ENCODE measurements at places on chromosomes 6 and 20.
A peak's percentile ranks its signal among the peaks of the same experiment; 100 is the strongest.

GRCh38 chr6:150929416-150929815 lies 63.9 kb downstream of the MTHFD1L start:
- DNase-seq: no peak

DNA sequence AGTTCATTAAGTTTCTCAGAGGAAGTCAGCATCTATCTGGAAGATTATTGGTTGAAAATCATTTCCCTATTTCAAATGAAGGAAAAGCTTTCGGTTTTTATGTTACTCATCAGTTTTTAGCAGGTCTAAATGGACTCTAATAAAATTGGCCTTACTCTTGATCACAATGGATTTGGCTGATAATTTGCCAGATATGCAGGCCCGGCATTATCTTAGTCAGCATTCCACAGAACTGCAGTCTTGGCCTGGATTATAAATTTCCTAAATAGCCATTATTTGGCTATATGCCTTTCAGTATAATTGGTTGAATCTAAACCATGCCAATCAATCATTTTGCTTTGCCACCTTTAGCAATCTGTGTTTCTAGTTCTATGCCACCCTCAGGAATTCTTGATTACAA lies 91.7 kb upstream of the KCNQ5 start:
- no peak for DNase-seq

- no peak for DNase-seq
These were observed 148.8 kb downstream of the LRFN2 start for GRCh38 chr6:40438246-40438887.

DNA sequence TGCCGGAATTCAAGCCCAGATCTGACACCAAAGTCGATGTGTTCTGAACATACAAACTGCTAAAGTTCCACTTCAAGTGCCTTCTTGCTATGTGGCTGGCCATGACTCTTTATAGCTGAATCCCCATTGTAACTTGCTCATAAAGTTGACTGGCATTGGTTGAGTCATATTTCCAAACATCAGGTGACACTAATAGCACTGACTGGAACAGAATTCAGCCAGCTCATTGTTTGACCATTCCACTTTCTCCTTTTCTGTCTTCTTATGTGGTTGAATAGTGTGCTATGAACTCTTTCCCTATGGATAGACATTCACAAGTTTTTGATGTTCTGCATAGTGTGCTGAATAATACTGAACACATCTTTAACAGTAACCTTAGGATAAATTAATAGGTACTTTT lies 266.2 kb upstream of the ZFP64 start:
- no peak for DNase-seq

DNA sequence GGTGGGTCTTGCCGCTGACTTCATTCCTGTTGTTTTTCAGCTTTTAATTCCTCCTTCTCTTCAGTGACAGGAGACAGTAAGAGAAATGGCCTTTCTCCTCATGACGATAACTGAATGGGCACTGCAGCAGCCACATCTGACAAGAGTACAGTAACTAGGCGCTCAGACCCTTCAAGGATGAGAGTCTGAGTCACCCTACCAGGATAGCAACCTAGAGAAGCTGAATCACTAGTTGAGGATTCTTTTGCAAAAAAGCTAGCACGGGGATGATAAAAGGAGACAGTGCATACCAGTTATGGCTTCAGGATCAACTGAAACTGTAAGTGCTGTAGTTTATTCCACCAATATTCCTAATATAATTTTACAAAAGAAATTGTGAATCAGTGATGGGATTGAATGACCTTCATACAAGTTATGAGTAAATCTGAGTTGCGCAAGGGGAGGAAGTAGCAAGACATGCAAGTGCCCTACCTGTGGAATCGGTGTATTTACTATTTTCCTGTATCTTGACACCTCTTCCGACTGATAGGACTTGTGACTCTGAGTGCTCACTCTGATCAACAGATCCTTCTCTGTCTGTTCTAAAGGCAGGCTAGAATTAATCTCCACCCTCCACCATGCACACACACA lies 161.8 kb upstream of the GRIK2 start:
- DNase-seq: no peak

- no peak for DNase-seq
These were observed 7.3 kb upstream of the RIMS1 start for GRCh38 chr6:71879016-71879415.

- no peak for DNase-seq
These were observed 31.7 kb upstream of the OSTM1 start for GRCh38 chr6:108106261-108106660.

- no peak for DNase-seq
These were observed at the start of gene PDE10A for GRCh38 chr6:165662749-165663376. Gene PDE10A (minus strand): TSS chr6:165663241. CDS start chr6:165662811, 430 bp downstream.

GRCh38 chr20:14295770-14296309 lies 41.6 kb downstream of the FLRT3 start:
- DNase-seq: no peak

GRCh38 chr20:56860413-56860812 lies 231.3 kb downstream of the TFAP2C start:
- no peak for DNase-seq

GRCh38 chr6:106631346-106631745 lies 2.0 kb downstream of the QRSL1 start:
- DNase-seq: no peak

DNA sequence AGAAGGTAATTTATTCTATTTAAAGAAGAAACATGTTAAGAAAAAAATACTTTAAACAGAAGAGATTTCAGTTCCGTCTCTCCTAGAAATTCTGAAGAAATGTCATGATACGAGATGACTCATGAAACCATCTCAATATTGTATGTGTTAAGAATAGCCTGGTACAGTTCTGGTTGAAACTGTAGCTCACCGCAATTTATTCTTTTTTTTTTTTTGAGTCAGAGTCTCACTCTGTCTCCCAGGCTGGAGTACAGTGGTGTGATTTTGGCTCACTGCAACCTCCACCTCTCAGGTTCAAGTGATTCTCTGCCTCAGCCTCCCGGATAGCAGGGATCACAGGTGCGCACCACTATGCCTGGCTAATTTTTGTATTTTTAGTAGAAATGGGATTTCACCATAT lies 103.3 kb downstream of the ARHGAP18 start:
- DNase-seq: no peak

DNA sequence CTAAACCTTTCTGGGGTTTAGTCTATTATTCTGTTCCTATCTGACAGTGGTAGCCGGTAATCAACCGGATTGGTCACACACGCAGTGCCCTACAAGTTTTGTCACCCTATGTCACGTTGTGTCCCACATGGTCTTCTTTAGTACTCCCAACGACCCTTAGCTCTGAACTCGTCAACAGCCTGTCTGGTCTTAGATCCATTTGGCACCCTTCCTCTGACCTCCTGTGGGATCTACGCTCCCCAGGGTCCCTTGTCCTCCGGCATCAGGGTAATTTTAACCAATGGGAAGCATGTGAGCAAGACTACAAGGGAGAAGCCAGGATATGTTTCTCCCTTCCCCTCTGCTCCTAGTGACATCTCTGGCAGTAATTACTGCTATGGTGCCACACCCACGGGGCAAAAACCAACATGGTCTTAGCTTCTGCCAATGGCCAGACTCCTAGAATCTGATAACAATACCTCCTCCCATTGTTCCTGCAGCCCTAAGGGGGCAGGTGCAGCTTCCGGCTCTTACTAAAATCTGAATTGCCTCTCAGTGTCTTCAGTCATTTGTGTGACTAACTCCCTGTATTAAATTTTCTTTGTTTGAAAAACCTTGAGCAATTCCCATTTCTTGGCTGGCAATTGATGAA lies 56.6 kb downstream of the MAFB start:
- DNase-seq: no peak

DNA sequence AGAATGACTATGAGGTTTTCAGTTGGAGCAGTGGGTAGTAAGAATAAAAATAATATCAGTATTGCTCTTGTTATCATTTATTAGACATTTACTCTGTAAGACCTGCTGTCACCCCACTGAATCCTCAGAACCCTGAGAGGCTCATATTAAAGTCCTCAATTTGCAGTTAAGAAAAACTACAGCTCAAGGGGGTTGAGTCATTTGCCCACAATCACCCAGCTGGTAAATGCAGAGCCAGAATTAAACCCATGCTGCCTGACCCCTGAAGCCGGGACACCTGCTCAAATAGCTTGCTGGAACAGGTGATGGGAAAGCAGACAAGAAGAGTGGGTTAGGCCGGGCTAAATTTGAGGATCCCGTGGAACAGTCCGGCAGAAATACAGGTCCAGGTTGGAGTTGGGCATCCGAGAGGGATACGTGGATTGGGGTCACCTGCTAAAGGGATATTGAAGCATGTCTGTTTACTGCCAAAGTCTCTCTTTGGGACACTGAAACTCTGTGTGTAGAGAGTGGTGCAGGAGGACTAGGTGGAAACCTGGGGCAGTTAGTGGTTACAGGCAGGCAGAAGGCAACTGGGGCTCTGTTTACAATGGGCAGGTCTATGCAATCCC lies 344.1 kb downstream of the CDC5L start:
- DNase-seq: no peak

GRCh38 chr6:160801418-160801817 lies 99.4 kb downstream of the PLG start:
- DNase-seq: no peak

DNA sequence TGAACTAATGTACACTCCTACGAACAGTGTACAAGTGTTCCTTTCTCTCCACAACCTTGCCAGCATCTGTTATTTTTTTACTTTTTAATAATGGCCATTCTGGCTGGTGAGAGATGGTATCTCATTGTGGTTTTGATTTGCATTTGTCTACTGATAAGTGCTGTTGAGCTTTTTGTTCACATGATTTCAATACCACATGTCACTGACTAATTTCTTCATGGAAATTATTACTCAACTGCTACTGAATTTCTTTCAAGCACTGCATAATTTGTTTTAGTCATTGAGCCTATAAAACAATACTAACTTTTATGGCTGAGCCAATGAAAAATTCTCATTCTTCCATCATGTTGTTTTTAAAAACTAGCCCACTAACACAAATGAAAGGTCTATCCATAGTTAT lies 115.4 kb downstream of the FRK start:
- no peak for DNase-seq

GRCh38 chr20:45306431-45306982 lies at the start of gene RBPJL:
Gene RBPJL (plus strand): TSS chr20:45306840. CDS start chr20:45306923, 83 bp downstream.
- peak; percentile 73 for DNase-seq

- DNase-seq: no peak
These were observed 189.4 kb upstream of the RREB1 start for GRCh38 chr6:6918216-6918983.

DNA sequence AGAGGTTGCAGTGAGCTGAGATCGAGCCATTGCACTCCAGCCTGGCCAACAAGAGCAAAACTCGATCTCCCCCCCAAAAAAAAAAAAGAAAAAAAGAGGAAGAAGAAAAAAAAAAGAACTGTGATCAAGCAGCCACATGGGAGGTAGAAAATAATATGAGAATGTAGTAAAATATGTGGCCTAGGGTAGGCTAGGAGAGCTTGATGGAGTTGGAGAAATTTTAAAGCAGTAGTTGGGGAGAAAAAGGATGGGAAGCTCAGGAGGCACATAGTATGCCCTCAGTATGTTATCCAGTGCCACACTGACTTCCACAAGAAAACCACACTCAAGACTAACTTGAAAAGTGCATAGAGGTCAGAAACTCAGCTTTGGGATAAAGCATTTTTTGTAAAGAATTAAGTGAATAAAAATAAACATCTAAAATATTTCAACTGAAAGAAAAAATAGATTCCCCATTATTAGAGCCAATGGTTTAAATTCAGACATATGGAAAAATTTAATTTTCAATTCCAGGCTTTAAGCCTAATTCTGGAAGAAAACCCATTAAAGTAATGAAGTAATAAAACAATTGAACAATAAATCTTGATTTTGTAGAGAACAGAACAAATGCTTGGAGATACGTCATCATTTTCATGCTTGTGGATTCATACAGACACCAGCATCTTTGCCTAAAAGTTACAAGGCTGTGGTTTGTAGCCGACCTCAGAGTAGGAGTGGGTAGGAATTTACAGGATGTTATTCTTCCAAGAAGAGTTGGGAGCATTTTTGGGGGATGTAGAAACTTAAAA lies 34.7 kb downstream of the PLEKHG1 start:
- DNase-seq: no peak

GRCh38 chr6:124590001-124590400 lies 372.2 kb upstream of the RNF217 start:
- DNase-seq: no peak

DNA sequence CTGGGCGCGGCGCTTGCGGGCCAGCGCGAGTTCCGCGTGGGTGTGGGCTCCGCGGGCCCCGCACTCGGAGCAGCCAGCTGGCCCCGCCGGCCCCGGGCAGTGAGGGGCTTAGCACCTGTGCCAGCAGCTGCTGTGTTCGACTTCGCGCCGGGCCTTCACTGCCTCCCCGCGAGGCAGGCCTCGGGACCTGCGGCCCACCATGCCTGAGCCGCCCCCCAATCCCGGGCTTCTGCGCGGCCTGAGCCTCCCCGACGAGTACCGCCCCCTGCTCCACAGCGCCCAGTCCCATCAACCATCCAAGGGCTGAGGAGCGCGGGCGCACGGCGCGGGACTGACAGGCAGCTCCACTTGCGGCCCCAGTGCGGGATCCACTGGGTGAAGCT lies 36.2 kb downstream of the RIOK1 start:
- DNase-seq: no peak

- no peak for DNase-seq
These were observed 96.8 kb downstream of the ARMC2 start for GRCh38 chr6:108944707-108945680.

DNA sequence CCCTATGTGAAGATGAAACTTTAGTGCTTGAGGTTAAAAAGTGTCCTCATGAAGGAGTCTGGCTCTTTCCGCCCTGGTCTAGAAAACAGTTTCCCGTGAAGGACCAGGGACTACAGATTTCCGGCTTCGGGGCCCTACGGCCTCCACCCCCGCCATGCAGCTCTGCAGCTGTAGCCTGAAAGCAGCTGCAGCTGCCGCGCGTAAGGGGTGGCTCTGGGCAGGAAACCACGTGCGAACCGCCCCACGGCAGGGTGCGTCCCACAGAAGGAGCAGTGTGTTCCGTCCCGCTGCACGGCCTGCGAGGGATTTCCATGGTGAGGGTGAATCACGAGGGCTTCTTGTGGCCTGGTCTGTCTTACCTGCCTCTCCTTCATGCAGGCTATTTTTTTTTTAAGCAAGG lies 117.0 kb downstream of the ERMARD start:
- DNase-seq: no peak

DNA sequence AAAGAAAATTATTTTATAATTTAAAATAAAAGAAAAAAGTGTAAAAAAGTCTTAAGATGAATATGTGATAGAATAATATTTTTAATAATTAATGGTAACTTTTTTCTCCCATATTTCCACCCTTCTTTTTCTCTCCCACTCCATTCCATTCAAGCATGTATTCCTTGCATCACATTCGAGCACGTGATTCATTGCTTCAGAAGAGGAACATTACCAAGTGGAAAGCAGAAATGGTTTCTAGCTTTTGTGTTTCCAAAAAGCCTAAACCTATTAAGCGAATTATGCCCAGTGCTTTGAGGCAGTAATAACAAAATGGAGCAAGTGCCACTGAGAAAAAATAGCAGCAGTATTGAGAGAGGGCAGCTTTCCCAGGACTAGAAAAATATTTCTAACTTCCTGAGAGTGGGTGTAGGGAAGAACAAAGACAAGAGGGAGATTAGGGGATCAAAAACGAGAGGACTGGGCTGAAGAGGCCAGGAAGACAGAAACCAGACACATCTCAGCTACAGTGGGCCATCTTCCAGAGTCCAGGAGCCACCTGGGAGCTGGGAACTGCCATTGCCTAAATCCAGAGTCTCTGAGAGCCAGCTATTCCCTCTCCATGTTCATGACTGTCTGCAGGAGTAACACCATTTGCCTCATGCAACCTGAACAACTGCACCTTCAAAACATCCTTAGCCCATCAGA lies 15.0 kb upstream of the AKIRIN2 start:
- no peak for DNase-seq

All from HuH-7 (cell line).